ENCODE measurements at places on chromosomes 1 and 21.

- no peak for DNase-seq
Measured at GRCh38 chr1:33435096-33435820, 4.4 kb upstream of the PHC2 start.

GRCh38 chr1:226873771-226874578, 3.6 kb downstream of the PSEN2 start:
- peak; percentile 51 for DNase-seq

DNA sequence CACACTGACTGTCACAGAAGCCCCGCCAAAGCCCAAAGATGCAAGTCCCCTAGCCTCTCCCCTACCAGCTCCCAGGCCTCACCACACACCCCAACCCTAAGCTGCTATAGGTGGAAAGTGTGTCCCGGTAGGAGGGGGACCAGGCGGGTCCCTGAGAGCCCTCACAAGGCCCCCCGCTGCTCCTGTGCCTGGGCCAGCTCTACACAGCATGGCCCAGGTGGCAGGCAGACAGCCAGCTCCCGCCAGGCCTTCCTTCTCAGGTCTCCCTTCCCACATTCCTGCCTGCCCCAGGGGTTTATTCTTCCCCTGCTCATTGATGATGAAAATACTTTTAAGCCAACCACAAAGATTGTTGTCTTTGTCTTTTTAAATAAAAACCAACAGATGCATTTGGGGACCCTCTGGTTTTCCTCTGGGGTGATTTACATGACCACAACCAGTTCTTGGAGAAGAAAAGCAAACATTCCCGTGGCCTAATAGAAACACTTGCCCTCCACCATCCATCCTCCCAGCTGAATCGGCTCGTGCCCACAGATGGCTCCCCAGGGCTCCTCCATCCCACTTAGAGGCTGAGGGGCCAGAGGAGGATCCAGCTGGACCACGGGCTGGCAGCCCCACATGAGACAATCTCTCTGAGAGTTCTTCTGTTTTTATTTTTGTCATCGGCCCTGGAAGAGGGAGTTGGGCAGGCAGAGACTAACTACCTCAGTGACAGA, 93.1 kb downstream of the DMRTB1 start:
- DNase-seq: peak; percentile 30

DNA sequence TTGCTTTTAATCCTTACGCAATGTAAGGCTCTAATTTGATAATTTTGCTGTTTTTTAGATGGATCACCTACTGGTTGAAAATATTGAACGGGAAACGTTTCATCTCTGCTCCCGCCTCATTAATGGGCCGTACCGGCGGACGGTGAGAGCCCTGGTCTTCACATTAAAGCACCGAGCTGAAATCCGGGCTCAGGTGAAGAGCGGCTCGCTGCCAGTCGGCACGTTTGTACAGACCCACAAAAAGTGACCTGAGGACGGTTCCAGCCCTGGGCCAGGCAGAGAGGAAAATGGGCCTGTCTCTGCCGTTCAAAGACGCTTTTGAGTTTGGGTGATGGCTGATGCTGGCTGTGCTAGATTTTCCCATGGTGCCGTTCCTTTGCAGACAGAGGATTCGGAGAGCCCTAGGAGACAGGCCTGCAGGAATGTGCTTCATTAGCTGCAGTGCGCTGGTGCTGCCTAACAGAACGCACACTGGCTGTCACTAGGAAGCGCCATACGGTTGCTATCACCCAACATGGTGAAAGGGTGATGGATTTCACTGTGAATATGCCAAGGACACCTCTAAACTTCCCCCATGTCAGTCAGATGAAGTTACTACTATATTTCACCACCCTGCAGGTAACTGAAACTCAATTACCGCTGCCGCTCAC, 42.9 kb downstream of the TCEANC2 start:
- DNase-seq: no peak

- no peak for DNase-seq
Measured at GRCh38 chr1:214553142-214553710, 1.8 kb upstream of the PTPN14 start.

DNA sequence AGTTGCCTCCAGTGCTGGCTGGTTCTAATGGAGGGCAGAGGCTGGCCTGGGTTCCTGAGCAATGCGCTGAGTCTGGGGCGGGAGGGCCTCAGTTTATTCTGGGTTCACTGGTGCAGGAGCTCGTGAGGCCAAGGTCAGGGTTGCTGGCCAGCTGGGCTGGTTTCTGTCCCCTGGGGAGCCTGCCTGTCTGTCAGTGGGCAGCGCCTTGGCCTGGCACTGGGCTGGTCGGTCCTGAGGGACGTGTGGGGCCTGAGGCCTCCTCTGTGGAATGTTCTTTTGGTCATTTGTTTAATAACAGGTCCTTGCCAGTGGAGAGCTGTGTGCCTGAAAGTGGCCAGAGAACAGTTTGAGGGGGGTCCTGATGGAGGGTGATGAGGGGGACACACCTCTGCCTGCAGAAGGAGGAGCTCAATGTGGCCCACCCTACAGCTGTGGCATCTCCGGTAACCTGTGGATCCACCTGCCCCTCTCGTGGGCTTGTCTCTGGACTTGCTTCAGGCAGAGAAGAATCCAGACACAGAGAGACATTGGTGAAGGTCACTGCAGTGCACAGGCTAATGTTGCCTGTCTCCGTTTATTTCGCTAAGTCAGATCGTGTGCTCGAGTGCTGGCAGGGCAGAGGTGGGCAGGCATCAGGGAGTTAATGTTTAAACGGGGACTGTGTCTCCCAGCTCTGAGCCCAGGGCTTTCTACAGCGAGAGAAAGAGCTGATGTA, 34.6 kb downstream of the COQ8A start:
- DNase-seq: no peak

GRCh38 chr1:25647106-25647505, 30.5 kb downstream of the MAN1C1 start:
- no peak for DNase-seq
